ENCODE measurements at places on chromosomes 2 and 18. TPM values are rescaled to one million over a fixed set of nuclear protein-coding genes. Genes with fewer than 3 reads are reported as not detected.

Gene RTP5
- total RNA-seq: 0.10 TPM

Gene ANO7
- total RNA-seq: 0.92 TPM

- DNase-seq: no peak
Observed at GRCh38 chr18:57887543-57888383, 84.6 kb upstream of the ATP8B1 start.

- DNase-seq: no peak
Observed at GRCh38 chr2:43444989-43445645, 150.7 kb downstream of the THADA start.

DNA sequence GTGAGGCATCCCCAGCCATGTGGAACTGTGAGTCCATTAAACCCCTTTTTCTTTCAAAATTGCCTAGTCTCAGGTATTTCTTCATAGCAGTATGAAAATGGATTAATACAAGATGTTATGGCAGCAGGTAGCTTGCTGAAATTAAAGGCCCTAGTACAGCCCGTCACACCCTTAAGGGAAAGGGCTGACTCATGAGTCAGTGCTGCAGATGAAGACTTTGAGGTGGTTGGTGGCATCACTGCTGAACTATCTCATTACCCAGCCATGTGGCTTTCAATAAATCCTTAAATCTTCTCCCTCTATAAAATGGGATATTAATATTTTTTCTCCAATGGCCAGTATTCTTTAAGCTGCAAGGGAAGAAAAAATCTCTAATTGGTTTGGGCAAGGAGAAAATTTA is 226.1 kb upstream of the CCDC68 start:
- no peak for DNase-seq

DNA sequence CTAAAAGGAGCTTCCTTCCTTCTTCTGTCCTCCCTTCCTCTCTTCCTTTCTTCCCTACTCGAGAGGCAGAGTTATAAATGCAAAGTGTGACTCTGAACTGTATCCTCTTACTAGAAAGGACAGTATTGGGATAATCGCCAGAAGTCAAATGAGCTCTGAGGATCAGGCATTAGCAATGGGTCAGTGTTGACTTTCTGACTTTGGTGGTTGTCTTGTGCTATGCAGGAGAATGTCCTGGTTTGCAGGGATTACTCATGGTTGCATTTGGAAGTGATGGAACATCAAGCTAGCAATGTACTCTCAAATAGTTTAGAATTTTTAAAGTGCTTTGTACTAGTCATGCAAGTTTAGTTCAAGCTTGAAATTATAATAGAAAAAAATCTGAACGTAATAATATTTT is 115.6 kb downstream of the TXNL1 start:
- DNase-seq: no peak

GRCh38 chr2:12921321-12921720 is 204.6 kb downstream of the TRIB2 start:
- no peak for DNase-seq

DNA sequence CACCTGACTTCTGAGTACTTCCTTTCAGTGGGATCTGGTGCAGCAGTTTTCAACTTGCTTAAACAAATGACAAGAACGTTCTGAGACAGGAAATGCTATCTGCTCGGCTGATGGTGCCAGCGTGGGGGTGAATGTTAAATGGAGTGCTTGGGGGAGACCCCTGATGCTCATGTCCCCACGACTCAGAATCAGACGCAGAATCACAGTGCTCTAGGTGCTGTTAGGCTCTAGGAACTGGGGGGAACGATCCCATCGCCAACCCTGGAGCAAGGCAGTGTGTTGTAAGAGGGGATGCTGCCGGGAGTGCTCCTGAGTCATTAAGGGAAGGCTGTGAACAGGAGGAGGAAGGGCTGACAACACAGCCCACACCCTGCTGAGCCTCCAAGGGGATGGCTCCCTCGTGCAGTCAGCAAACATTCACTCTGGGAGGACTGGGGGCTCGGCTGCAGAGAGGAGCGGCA is 34.1 kb upstream of the KCNF1 start:
- DNase-seq: no peak

- DNase-seq: no peak
Observed at GRCh38 chr18:57954935-57955334, 89.1 kb upstream of the NEDD4L start.

DNA sequence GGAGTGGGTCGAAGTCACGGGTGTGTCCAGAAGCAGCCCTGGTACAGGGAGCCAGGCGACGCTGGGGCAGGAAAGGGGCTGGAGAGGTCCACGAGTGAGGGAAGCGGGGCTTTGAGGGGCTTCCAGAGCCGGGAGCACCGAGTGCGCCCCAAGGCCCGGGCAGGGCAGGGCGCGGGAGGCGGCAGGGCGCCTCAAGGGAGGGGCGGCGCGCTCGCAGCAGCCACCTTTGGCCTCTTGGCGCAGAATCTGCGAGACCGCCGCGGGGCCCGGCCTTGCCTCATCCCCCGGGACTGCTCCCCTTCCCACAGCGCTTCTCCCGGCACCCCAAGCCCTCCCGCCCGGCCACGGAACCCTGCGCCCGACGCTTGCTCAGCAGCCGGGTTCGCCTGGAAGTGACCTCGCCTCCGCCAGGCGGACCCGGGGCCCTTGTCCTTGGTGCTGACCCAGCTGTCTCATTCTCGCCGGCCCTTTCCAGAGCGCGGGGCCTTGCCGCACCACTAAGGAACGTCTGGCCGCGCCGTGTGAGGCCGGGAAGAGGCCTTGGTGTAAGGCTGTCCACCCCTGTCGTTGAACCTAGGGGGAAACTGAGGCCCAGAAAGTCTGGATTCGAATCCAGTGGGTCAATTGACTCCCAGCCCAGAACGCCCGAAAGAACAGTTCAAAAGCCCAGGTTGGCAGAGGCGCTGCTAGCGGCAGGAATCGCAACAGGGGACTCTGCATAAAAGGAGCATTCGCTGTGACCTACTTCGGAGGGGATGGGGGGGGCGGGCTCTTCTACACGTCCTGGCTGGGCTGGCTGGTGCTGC is 584 bp upstream of the DNER start:
- DNase-seq: no peak

Data from ovary (tissue), 10 donors.